ENCODE measurements at places on chromosomes 1 and 21.
A peak's percentile ranks its signal among the peaks of the same experiment; 100 is the strongest.

GRCh38 chr1:242206994-242207393, 208.1 kb upstream of the MAP1LC3C start:
- no peak for DNase-seq

- no peak for DNase-seq
Observed at GRCh38 chr1:151370211-151370911, 2.1 kb downstream of the SELENBP1 start.

GRCh38 chr1:35708441-35708921, 10.2 kb downstream of the C1orf216 start:
- DNase-seq = no peak

DNA sequence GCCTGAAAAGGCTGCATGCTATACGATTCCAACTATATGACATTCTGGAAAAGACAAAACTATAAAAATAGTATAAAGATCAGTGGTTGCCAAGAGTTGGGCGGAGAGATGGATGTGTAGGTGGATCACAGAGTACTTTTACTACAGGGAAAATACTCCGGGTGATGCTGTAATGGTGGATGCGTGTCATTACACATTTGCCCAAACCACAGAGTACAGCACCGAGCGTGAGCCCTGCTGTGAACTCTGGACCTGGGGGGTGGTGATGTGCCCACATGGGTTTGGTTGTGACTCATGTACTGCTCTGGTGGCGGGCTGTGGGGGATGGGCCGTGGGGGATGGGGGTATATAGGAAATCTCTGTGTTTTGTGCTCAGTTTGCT, 162.7 kb upstream of the COL6A1 start:
- DNase-seq = no peak

- no peak for DNase-seq
Observed at GRCh38 chr1:100377590-100378361, 25.5 kb downstream of the CDC14A start.

DNA sequence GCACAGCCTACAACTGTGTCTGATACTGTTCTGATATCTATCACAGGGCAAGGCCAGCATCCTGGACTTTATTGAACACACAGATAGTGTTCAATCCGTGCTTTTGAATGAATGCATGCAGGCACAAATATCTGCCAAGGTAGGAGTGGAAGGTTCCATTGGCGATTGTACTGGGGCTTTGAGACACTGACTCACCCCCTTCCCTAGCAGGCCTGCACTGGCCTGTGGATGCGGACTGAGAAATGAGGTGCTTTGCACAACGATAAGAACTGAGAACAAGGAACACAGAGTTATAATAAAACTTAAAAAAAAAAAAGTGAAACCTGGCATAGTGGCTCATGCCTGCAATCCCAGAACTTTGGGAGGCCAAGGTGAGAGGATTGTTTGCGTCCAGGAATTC, 62.4 kb upstream of the NGF start:
- DNase-seq = no peak

GRCh38 chr1:51732701-51733425, 116.0 kb downstream of the OSBPL9 start:
- DNase-seq = no peak

DNA sequence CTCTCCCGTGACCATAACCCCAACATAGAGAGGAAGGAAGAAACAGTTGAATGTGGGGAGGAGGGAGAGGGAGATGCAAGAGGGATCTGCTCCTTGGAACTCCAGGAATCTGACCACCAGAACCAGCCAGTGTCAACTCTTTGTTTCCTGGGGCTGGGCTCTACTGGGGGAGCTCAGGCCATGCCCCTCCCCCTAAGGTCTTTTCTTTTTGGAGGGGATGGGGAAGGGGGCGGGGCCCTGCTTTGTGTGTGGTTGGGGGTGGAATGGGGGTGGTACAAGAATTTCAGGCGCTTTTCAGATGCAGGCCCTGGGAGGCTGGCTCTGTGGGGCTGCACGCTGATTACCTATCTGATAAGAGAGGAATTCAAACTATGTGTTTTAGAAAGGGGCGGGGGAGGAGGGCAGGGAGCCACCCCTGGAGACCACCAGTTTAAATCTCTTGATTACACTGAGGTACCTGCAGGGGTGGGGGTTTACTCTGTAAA, 8.3 kb downstream of the LIN28A start:
- no peak for DNase-seq

- DNase-seq = no peak
Observed at GRCh38 chr1:28329395-28330153, 734 bp downstream of the MED18 start.

DNA sequence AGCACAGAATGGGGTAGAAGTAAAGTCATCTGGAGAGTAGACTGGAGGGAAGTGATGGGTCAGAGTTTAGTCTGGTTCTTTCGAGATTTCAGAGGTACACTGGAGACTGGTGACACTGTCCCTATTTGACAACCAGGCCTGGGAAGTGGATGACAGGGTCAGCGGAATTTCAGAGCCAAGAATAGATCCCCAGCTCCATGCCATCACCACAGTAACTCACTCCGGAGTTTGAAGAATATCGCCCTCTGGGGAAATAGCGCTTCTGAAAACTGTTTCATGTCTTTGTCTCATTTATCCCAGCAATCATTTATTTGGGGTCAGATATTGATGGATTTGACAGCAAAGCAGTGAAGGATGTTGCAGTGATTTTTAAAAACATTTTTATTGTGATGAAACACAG, 7.6 kb upstream of the NFASC start:
- no peak for DNase-seq

DNA sequence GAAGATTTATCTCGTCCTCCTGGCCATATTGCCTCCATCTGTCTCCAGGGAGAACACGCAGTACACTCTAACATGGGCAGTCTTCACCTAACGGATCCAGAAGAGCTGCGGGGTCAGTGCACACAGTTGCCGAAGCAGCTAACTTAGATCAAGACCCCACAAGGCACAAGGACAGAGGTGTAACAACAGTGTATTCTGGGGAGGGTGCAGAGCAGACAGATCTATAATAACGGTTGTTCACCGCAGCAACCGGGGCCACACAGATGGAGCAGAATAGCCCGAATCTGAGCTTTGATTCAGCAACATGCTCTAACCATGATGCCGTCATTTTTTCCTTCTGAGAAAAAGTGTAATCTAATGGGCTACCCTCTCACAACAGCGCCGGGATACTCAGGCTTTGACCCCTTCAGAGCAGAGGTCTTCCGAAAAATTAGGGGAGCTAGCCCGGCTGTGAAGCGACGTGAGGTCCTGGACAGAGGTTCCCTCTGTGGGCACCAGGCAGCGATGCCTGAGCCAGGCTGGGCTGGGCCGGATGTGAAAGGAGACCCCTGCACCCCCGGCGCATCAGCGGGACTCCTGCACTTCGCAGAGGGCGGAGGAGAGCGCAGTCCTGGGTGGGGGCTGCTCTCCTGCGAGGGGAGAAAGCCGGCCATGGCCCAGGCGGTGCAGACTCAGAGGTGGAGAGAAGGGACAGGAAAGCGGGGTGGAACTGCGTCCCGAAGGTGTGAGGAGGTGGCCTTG, 57.5 kb downstream of the BCL9 start:
- no peak for DNase-seq

DNA sequence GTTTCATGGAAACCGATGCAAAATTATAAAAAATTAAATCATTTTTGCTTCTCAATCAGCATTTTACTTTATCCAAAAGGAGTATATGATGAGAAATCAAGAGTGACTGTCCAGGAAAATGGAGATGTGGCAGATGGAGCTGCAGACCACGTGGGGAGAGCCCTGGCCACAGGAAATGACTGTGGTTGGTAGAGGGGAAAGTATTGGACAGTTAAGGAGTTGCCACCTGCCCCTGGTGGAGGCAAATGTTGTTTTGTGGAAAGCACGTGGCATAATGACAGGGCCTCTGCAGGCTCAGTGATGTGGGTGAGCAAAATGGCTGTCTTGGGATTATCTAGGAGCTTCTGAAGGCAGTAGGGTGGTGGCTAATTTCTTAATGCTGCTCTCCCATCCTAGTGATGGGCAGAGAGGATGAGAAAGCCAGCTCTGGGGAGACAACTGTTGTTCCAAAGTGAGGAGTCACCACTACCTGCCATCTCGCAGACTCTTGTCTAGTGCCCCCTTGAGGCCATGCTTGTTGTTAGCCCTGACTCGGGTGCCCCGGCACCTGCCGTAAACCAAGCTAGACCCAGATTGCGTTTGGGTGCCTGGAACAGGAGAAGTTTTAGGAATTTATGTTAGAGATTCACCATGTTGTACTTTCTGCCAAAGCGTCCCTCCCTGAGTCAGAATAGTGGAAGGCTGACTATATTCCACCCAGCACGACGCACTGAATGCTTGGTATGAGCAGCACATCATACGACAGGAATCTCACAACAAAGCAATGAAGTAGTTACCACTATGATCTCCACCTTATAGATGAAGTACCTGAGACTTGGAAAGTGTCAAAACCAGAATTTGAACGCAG, 144.0 kb downstream of the ROR1 start:
- no peak for DNase-seq

DNA sequence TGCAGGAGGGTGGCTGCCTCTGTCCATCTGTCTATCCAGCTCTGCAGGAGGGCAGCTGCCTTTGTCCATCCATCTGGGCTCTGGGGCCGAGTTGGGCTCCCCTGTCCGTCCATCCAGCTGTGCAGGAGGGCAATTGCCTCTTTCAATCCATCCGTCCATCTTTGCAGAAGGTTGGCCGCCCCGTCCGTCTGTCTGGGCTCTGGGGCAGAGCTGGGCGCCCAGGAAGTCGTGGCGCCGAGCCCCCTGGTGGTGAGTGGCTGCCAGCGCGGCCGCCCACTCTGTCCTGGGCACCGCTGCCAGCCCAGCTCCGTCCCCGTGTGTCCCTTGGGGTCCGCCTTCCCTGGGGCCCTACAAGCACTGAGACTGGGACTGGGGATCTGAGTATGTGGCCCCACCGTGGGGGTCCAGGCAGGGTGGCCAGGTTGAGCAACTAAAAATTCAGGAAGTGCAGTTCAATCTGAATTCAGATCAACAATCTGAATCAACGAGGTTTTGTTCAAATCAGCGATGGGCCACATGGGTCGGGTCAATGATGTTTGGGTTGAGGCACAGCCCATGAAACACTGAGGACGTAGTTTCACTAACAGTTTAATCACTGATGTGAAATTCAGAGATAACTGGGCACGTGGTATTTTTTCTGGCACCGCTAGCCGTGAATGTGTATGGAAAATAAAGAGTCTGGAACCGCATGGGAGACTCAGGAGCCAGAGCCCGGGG, 99.1 kb upstream of the ACTRT2 start:
- no peak for DNase-seq

- DNase-seq = no peak
Observed at GRCh38 chr1:68442006-68442405, 7.7 kb downstream of the RPE65 start.

DNA sequence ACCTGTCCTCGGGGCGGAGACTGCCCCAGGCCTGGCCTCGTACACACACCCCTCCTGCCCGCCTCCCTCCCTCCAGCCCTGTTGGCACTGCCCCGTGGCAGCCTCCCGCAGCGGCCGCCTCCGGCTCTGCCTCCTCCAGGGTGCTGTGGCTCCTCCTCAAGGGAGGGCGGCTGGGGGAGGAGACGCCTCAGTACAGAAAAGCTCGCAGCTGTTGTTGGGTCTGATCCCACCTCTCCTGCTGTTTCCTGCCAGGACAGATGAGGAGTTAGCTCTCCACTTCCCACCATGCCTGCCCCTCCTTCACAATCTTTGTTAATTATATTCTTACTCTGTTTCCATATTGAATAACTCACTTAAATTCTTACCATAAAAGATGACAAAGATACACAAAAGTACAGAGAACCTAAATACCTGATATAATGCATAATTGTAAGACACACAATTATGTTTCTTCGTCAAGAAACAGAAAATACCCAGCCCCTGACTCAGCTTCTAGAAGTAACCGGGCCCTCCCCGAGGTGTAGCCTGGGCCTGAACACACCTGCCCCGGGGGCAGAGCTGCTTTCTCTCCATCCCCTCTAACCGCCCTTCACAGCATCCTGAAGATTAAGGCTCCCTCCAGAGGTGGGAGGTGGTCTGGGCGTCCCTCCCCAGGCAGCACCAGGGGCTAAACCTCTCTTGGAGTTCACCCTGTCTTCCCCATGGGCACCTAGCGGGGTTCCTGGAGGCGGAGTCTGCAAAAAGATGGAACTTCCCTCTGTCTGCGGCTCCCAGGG, 30.6 kb upstream of the COL6A1 start:
- no peak for DNase-seq

GRCh38 chr1:109084563-109085517, 5.7 kb upstream of the TMEM167B start:
- no peak for DNase-seq

- no peak for DNase-seq
Observed at GRCh38 chr1:167294528-167294927, 73.8 kb downstream of the POU2F1 start.

DNA sequence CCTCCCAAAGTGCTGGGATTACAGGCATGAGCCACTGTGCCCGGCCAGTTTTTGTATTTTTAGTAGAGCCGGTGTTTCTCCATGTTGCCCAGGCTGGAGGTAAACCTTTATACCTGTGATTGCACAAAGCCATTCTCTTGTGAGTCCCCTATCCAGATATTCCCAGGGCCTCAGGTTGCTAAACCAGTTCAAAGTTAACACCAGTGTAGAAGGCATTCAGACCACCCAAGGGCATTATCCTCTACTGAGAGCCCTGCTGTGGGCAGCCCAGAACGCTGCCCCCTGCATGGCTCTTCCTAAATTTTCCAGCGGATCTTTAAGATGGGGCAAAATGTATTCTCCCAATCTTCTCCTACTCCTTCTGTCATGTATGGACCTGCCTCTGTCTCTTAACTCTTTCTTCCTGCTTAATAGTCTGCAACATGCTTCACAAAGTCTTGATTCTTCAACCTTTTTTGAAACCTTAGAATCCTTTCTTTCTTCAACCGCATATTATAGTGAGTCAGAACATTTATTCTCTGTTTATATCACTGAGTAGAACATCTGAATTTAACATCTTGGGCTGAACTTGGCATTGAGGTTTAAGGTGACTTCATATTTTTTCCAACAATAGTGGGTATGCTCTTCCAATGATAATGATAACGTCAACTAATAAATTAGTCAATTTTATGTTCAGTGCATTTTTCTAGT, 36.0 kb downstream of the UBE4B start:
- no peak for DNase-seq

DNA sequence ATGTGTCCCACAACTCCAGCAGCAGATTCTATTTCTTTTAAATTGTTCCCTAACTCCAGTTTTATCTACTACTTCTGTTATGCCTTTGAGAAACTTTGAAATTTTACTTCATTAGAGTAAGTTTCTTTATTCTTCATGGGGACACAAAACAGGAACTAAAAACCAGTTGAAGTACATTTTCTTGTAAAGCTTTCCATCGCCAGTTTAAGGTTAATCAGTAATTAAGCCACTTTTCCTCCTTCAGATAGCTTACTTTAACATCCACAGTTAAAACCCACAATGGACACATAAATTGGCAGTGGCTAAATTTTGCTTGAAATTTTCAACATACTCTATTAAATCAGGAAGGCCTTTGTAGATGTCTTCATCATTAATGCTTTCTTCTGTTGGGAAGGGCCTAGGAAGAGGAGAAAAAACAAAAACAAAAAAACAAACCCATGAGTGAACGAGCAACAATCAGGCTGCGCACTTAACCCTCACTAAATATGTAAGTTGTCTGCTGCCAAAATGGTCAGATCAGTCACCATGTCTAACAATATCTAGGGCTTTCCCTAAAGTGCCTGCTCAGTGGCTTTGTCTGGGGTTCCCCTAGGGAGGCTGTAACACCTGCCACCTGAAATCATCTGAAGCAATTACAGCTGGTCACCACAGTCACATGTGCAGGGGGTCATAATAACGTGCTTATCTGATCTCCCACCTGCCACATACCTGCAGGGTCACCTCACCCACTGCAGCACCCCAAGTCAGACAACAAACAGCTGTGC, 187.9 kb downstream of the VAV3 start:
- no peak for DNase-seq

GRCh38 chr1:22976461-22977243, 4.0 kb upstream of the LACTBL1 start:
- peak; percentile 46 for DNase-seq
